ENCODE measurements at places on chromosomes 12 and 14. TPM values are rescaled to one million over a fixed set of nuclear protein-coding genes. Genes with fewer than 3 reads are reported as not detected.

Gene AQP6
- not detected for total RNA-seq

Gene KCNH3
- total RNA-seq, result not detected

Gene ASB2
- 0.10 TPM for total RNA-seq

Gene MUCL1
- total RNA-seq, result not detected

Gene CACNA2D4
- total RNA-seq, result not detected
